Bronchial epithelial cell (primary cell): ENCODE measurements at places on chromosomes 11 and 22. TPM values are rescaled to one million over a fixed set of nuclear protein-coding genes. Genes with fewer than 3 reads are reported as not detected.

DNA sequence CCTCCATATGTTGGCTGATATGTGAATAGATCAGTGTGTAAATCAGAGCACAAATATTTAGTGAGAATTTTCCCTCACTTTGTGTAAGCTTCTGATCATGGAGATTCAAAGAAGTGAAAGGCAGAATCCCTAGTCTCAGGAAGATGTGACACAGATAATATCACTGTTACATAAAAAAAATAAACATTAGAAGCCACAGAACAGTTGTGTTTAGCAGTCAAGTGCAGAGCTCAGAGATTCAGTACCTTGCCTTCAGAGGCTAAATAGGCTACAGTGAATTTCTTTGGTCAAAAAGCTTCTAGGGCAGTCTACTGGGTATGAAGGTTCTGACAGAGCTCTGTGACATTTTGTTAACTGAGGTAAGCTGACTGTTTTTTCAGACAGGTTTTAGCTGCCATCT, 591.5 kb downstream of the METTL15 start:
- DNase-seq = no peak

Gene OR4C13
- not detected in 2 replicates for total RNA-seq

GRCh38 chr11:130871616-130872015, 44.7 kb downstream of the SNX19 start:
- DNase-seq = peak; percentile 83

Gene PIK3C2A
- total RNA-seq = 35.0 and 40.3 TPM in 2 replicates

Gene MCHR1
- not detected in 2 replicates for total RNA-seq

GRCh38 chr11:46090375-46090774, 30.9 kb downstream of the PHF21A start:
- no peak for DNase-seq

- DNase-seq = no peak
Observed at GRCh38 chr11:130599073-130599654, 150.7 kb downstream of the ADAMTS15 start.

Gene PRODH
- total RNA-seq = 5.0 and 52.6 TPM in 2 replicates

- peak; percentile 33 for DNase-seq
Observed at GRCh38 chr11:120182790-120183491, 27.9 kb upstream of the OAF start.

Gene CTSF
- total RNA-seq = 1.6 and 2.4 TPM in 2 replicates

Gene LAYN
- total RNA-seq = 5.3 and 6.9 TPM in 2 replicates

- DNase-seq = peak; percentile 63
Observed at GRCh38 chr22:38167988-38168407, 13.6 kb downstream of the PLA2G6 start.
